ENCODE measurements at places on chromosomes 5 and 9.

DNA sequence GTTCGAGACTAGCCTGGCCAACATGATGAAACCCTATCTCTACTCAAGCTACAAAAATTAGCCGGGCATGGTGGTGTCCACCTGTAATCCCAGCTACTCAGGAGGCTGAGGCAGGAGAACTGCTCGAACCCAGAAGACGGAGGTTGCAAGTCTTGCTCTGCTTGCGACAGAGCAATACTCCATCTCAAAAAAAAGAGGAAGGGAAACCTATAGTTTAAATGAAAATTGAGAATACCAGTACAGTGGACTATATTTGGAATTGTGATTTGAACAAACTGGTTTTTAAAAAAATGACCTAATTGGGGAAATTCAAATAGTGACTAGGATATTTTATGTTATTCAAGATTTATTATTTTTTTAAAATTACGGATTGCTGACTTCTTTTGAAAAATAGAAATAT, 33.2 kb downstream of the DIAPH1 start:
- ATAC-seq: no peak

DNA sequence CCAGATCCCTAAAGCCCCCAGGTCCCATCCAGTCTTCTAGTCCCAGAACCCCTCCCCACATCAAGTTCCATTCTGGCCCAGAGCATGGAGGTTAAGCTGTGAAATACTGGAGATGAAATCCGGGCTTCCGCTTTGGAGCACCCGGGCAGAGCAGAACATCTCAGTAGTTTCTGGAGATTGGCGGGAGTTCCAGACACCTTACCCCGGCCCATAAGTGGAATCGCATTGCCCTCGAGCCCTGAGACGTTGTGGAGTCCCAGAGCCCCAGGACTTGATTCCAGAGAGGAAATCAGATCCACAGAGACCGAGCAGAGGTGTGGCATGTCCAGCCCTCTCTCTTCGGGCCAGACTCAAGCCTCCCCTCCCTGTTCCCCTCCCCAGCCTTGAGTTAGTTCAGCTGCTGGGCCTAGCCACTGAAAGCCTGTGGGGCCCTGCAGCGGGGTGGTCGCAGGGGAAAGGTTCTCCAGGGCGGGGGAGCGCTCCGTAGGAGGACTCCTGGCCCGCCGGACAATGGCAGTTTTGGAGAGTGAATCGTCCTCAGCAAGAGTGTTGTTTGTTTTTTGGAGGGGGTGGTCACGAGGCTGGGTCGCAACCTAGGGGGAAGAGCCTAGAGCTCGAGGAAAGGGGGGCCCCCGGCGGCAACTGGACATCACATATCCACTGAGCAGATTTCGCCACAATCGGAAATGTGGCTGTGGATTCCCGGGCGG, 1.0 kb upstream of the PAX5 start:
- ATAC-seq: no peak

- no peak for ATAC-seq
These were observed 18.3 kb upstream of the CLPTM1L start for GRCh38 chr5:1363160-1363559.

GRCh38 chr5:31479706-31480105, 52.2 kb downstream of the DROSHA start:
- ATAC-seq: no peak

GRCh38 chr5:157204765-157205164, 24.1 kb downstream of the ITK start:
- ATAC-seq: no peak

Data from gastroesophageal sphincter (tissue), 4 donors.